ENCODE measurements at places on chromosomes 11 and 22.

- no peaks in the 10 kb centered on the region for H3K27me3 ChIP-seq
- H3K36me3 ChIP-seq = no peaks in the 10 kb centered on the region
- no peaks in the 10 kb centered on the region for H3K4me1 ChIP-seq
- no peak for DNase-seq
These were observed 304.0 kb upstream of the ANO3 start for GRCh38 chr11:26027887-26028286.

GRCh38 chr11:102435688-102436087 lies 16.9 kb downstream of the TMEM123 start:
- no peaks in the 10 kb centered on the region for H3K27me3 ChIP-seq
- H3K4me1 ChIP-seq = no peaks in the 10 kb centered on the region
- H3K4me3 ChIP-seq = no peak overlapping the region
- no peak overlapping the region for H3K27ac ChIP-seq
- peaks cover 17% of the 10 kb centered on the region for H3K36me3 ChIP-seq

DNA sequence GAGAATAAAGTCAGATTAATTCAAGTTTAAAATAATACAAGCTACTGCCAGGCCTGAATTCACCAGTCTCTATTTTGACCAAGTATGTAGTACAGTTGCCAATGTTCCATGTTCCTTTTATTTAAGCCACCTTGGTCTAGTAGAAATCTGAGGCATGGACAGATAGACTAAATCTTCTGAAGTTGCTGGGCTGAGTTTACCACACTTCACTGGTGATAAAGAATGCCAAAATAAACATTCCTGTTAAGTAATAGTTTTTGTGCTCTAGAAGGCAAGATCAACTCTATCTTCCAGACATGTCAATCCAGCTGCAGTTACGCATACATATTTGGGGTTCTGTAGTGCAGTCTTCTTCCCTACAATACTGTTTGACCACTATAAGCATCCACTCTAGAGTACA lies 83.9 kb upstream of the C11orf87 start:
- H3K4me3 ChIP-seq = no peak overlapping the region
- H3K4me1 ChIP-seq = no peaks in the 10 kb centered on the region
- DNase-seq = no peak
- H3K27me3 ChIP-seq = no peaks in the 10 kb centered on the region
- no peak overlapping the region for H3K27ac ChIP-seq

DNA sequence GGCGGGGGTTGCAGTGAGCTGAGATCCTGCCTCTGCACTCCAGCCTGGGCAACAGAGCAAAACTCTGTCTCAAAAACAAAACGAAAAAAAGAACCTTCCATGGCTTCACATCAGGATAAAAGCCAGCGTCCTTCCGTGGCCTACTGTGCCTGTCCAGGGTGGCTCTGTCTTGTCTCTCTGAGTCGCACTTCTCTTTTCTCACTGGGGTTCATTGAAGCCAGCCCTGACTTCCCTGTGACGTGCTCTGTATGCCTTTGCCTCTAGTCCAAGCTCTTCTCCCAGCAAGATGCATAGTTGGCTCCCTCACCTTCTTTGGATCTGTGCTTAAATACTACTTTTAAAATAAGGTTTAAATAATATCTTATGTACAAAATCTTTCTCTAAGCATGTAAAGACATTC lies 11.6 kb downstream of the ATXN10 start:
- no peaks in the 10 kb centered on the region for H3K36me3 ChIP-seq
- H3K4me3 ChIP-seq = no peak overlapping the region
- H3K4me1 ChIP-seq = no peaks in the 10 kb centered on the region
- no peak for DNase-seq
- no peaks in the 10 kb centered on the region for H3K27me3 ChIP-seq

DNA sequence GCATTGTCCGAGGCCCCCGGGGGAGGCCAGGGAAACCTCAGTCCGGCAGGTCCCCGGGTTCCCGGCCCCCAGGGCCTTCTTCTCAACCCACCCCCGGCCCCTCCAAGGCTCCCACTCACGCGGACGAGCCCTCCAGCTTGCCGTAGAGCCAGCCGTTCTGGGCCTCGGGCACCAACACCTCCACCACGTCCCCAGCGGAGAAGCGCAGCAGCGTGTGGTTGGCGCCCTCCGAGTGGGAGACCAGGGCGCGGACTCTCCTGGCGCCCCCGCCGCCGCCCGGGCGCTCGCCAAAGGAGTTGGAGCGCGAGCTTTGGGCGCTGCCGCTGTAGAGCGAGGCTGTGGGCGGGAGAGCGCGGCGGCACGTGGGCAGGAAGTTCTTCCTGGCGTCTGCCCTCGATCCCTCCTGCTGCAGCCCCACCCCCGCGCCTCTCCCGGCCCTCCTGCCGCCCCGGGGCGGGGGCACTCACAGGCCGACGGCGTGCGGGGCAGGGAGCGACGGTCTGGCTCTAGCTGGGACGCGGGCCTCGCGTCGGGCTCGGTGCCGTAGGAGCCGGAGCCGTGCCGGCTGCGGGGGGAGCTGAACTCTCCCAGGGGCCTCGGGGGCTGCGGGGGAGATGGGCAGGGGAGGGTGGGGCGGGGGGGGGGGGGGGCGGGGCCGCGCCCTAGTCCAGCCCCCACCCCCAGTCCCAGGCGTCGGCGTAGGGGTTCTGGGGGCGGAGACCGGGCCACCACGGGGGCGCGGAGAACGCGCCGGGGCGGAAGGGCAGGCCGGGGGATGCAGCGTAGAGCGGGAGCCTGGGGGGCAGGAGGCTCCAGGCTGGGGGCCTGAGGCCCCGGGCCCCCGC lies 4.9 kb upstream of the SLC16A8 start:
- DNase-seq = no peak
- peaks cover 10% of the 10 kb centered on the region for H3K27me3 ChIP-seq
- peaks cover 66% of the 10 kb centered on the region for H3K36me3 ChIP-seq
- no peaks in the 10 kb centered on the region for H3K4me1 ChIP-seq
- no peak overlapping the region for H3K27ac ChIP-seq
- H3K4me3 ChIP-seq = no peak overlapping the region

DNA sequence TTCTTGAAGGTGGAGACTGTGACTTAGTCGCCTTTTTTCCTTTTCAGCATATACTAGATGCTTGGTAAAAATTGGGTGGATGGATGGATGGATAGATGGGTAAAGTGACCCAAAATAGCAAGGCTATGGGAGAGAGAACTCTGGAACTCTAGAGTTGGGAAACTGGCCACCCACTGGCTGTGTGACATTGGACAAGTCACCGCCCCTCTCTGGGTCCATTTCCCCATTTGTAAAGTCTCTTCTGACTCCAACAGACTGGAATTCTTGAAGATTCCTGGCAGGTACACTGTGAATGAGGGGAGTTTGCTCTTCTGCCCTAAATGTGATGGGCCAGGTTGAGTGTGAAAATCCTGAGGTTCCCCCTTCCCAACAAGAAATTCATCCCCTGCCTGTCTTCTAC lies 8.0 kb downstream of the TKFC start:
- peaks cover 77% of the 10 kb centered on the region for H3K36me3 ChIP-seq
- DNase-seq = no peak
- peaks cover 21% of the 10 kb centered on the region for H3K4me1 ChIP-seq

Measured in large intestine (tissue), 12 donors.